Osteoblast (primary cell): ENCODE measurements at places on chromosomes 4 and X.

DNA sequence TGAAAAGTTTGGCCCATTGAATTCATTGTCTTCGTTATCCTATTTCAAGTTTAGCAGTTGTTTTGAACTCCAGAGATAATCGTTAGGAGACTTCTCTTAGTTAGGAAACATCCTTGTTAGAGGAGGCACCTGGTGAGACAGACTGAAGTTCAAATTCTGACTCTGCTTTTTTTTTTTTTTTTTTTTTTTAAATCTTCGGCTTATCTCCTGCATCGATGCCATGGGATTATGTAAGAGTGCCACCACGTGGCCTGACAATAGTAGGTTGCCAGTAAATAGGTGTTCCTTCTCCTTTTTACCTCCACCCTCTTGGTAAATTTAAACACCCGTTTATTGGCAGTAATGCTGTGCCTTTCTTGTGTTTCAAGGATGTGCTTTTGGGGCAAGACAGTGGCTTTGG lies 149.3 kb downstream of the SOWAHB start:
- DNase-seq, result no peak

- DNase-seq, result no peak
Measured at GRCh38 chr4:108693211-108693610, 42.8 kb downstream of the OSTC start.

DNA sequence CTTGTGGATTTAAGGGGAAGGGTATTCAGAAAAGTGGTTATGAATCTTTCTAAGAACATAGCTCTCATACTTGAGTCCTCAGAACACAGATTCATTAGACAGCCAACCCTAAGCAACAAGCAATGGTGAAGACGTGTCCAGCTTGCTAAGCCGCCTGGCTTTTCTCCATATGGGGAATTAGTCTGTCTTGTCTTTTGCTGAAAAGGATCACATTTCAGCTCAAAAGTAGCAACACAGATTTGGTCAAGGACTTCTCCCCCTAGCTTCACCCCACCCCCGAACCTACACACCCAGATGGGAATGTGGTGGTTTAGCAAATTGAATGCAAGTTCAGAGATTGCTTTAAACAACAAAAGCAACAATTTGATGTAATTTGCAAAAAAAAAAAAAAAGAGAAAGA lies 103.3 kb upstream of the RASGEF1B start:
- DNase-seq, result no peak

DNA sequence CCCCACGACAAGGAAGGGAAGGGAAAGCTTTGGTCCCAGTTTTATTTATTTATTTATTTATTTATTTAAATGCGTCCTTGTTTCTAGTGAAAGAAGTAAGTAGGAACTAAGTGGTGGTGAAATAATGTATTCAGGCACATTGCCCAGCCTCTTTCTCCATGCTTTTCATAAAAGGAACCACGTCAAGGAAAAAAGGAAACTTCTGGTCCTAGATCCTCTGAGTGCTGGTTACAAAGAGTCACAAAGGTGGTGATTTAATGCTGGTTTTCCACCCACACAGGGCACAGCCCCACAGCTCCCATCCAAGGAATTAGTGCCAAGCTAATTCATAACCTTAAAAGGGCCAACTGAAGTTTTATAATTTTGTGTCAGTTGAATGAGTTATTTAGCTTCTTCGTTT lies 206.6 kb upstream of the GYPA start:
- no peak for DNase-seq

DNA sequence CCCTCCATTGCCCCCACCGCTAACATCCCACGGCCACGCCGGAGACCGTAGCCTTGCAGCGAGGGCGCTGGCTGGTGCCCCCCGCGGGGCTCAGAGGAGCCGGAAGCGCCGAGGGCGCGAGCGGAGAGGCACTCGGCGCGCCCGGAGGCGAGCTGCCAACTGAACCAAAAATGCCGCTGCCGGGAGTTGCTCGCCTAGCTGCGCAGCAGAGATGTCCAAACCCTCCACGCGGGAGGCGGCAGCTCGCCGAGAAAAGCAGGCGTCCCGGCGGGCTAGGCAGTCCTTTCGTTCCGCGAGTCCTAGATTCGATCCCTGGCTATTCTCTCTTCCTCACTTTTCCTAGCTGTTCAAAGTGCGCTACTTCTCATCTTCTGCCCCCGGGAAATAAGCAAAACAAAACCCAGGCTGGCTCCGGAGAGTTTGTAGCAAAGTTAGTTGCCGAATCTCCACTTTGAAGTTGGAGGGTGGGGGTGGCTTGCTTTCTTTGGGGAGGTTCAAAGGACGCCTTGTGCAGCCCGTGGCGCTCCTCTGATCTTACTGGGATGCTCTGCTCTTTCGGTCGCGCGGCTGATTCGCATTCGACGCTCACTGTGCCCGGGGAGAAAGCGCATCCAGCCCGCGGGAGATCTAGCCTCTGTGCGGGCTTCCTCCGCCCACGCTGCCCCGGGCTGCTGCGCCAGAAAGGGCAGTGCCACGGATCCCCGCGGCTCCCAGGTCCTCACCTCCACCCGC lies 723 bp downstream of the NKX6-1 start:
- peak; percentile 82 for DNase-seq

GRCh38 chrX:106728337-106728736 lies 1.8 kb downstream of the RNF128 start:
- no peak for DNase-seq

GRCh38 chrX:147958291-147958690 lies 22.8 kb upstream of the FMR1NB start:
- DNase-seq, result no peak

DNA sequence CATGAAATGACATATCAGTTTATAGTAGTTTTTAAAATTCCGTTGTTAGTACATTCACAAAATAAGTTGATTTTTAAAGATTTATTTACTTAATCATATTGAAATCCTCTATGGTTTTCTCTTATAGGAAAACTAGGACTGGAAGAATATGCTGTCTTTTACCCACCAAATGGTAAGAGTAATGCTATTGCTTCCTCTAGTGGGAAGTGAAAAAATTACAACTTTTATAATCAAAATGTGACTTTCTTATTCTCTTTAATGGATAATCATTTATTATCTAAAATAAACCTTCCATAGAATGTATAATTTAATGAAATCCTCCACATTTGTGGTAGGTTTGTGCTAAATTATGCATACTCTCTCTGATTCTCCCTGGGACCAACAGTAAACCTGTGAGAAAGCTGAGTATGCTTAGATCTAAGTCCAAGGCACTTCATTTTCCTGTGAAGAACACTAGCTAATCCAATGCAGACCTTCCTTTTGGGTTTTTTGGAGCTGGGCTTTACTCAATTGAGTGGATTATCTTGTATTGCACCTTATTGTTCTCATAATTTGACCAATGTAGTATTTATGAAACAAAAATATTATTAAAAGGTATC lies 136.2 kb downstream of the TBC1D19 start:
- no peak for DNase-seq

- DNase-seq, result no peak
Measured at GRCh38 chr4:81528200-81528599, 56.5 kb upstream of the RASGEF1B start.

GRCh38 chr4:53003959-53004358 lies 141.8 kb downstream of the RASL11B start:
- DNase-seq, result no peak

DNA sequence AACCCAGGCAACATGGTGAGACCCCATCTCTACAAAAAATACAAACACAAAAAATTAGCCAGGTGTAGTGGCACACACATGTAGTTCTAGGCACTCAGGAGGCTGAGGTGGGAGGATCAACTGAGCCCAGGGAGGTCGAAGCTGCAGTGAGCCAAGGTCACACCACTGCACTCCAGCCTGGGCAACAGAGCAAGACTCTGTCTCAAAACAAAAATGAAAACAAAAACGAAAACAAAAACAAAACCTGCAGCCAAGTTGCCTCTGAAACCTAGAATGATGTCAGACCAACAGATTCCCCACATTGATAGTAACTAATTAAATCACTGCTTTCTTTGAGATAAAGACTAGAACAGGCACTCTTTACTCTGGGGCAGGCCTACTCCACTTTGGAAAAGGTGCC lies 104.5 kb downstream of the AMELX start:
- no peak for DNase-seq

- peak; percentile 43 for DNase-seq
Measured at GRCh38 chr4:147916351-147916750, 184.5 kb downstream of the ARHGAP10 start.

DNA sequence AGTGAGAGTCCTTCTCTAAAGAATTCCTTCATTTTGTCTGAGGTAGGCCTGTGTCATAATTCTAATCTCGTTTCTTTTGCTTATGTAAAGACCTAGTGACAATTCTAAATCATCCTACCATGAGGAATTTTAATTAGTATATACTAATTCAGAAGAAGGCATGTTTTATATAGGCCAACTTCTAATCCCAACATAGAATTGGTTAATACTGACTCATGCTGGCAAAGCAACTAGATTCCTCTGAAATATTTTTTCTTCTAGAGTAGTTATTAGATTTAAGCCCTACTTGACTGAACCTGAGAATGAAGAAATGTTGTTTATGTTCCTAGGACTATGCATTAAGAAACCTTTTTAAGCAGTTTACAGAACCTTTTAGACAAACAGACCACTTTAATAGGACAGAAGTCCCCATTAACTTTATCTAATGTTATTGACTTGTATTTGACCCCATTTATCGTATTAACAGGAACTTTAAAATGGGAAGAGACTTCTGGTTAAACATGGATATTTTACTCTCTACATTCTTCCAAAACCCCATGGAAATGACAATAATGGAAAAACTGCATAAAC lies 56.1 kb upstream of the EIF1AX start:
- peak; percentile 35 for DNase-seq

- no peak for DNase-seq
Measured at GRCh38 chr4:89929425-89930159, 34.9 kb downstream of the MMRN1 start.

DNA sequence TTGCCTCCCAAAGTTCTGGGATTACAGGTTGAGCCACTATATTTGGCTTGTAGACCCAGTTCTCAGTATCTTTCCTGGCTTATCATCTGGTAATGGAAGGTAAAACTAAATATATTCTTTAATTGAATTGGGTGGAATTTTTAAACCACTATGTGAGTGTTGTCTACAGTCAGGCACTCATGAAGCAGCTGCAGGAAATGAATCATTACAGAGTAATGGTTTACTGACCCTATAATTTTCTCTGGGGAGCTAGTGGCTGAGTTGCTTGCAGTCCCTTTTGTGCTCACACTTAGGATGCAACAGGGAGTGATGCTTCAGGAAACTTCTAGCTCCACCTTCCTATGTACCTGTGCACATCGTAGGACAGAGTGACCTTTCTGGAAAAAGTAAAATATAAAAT lies 4.1 kb upstream of the UGT2B7 start:
- peak; percentile 49 for DNase-seq

DNA sequence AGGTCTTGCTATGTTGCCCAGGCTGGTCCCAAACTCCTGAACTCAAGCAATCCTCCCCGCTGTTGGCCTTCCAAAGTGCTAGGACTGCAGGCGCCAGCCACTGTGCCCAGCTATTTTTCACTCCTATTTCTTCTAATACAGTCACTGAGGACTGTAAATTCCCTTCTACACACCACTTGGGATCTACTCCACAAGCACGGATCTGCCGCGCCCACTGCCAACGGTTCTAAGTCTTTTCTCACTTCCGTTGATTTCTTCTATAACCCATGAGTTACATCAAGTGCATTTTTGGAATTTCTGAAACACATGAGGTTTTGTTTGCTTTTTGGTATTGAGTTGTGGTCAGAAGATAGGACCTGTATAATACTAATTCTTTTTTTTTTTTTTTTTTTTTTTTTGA lies 48.6 kb downstream of the FAM53A start:
- DNase-seq, result no peak

DNA sequence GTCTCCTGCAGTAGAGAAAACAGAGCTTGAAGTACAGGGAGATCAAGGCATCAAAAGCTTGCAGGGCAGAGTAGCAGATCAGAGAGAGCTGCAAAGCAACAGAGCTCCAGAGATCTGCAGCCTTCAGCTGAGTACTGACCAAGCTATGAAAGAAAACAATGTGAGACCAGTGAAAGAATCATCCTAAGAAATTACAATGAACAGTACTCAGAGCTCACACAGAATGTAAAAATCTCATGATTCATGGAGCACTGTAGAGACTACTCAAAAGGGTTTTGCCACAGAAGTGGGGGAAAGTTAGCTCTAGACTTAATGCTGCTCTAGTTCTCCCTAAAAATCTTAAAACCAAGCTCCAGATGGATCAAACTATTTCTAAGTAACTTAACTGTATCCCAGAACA lies 80.0 kb upstream of the MAB21L2 start:
- peak; percentile 47 for DNase-seq

DNA sequence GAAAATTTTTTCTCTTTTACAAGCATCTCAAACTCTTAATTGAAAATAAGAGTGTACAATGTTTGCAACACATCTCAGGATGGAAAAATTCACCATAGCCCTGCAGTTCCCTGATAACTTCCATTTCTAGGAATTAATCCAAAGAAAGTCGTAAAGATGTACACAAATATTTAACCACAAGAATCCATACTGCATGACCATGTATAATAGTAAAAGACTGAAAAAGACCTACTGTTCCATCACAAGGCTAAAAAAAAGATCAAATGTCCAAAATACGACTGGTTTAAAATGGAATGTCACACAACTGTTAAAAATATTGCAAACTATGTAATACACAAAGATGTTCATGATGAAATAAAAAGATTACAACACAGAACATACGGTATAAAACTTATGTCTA lies 32.1 kb downstream of the HUWE1 start:
- no peak for DNase-seq

DNA sequence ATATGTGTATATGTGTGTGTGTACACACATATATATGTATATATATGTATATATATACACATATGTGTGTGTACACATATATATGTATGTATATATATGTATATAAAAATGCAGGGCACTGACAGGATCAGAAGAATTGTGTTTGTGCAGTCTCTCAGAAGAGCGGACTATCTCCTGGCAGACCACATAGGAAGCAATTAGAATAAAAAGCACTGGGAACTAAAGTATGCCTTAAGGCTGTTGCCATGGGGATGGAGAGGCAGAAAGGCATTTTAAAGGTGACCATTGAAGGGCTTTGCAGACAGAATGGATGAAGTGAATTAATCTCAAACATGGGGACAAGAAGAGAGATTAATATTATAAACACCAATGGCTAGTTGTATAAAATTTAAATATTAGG lies 33.7 kb upstream of the USP51 start:
- no peak for DNase-seq

- no peak for DNase-seq
Measured at GRCh38 chrX:926070-926469, 286.4 kb downstream of the CRLF2 start.

DNA sequence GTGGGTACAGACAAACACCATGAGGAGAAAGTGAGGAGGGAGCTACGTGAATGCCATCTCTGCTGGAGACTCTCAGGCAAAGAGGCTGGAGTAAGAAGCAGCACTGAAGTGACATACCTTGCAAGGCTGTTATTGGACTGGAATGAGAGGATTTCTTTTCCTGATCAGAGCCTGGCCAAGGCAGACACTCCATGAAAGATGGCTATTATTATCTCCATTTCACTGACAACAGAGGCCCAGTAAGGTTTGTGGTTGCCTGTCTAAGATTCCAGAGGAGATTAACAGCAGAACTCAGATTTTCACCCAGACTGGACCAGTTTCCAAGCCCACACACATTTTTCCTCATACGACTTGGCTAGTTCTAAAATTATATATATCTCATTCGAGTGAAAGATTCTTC lies 162.0 kb upstream of the EOLA2 start:
- DNase-seq, result no peak

GRCh38 chr4:70839589-70840093 lies at the start of gene GRSF1:
Gene GRSF1, minus strand, starts transcription at chr4:70839890. Its CDS starts 63 bp downstream, at chr4:70839827.
- peak; percentile 98 for DNase-seq
